ENCODE measurements at places on chromosomes 16 and 17. TPM values are rescaled to one million over a fixed set of nuclear protein-coding genes. Genes with fewer than 3 reads are reported as not detected.

GRCh38 chr17:231191-231965 is 49.9 kb upstream of the DOC2B start:
- H3K27me3 ChIP-seq: no peaks in the 10 kb centered on the region
- no peaks in the 10 kb centered on the region for H3K4me1 ChIP-seq
- H3K36me3 ChIP-seq: no peaks in the 10 kb centered on the region
- H3K4me3 ChIP-seq: no peak overlapping the region
- H3K27ac ChIP-seq: no peak overlapping the region

Gene OR3A2
- total RNA-seq: 1.1 TPM

DNA sequence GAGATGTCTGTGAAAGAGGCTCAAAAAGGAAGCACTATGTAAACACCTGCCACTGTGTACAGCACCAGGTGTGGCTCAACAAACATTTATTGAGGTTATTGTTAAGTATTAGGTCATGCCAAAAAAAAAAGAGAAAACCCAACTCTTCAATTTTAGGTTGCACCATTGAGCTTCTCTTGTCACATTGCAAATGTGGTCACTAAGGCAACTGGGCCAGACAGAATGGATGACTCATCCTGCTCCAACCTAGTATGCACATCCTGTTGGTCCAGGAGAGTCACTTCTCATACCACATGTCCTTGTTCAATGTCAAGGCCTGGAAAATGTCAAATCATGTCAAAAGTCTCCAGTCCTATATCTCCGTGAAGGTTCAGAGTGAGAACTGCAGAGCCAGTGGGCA is 25.0 kb downstream of the HOXB1 start:
- no peaks in the 10 kb centered on the region for H3K36me3 ChIP-seq
- DNase-seq: no peak
- H3K4me3 ChIP-seq: no peak overlapping the region
- no peak overlapping the region for H3K27ac ChIP-seq
- H3K4me1 ChIP-seq: no peaks in the 10 kb centered on the region
- H3K27me3 ChIP-seq: peaks cover 49% of the 10 kb centered on the region

Gene ZNF469
- total RNA-seq: 1.2 TPM

DNA sequence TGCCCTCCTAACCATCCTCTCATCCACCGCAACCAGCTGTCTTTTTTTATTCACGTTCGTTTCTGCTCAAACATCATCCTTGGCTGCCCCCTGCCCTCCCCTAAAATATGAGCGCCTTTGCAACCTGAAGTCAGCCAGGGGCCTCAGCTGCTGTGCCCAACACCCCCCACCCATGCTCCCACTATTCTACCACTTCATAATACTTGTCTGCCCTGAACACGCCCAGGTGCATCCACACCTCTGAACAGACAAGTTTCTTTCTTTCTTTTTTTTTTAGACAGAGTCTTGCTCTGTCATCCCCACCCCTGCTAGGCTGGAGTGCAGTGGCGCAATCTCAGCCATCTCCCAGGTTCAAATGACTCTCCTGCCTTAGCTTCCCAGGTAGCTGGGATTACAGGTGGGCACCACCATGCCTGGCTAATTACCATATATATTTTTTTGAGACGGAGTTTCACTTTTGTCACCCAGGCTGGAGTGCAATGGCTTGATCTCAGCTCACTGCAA is 26.9 kb downstream of the CEP295NL start:
- no peaks in the 10 kb centered on the region for H3K36me3 ChIP-seq
- peak overlapping the region; percentile 99 for H3K27ac ChIP-seq
- DNase-seq: no peak
- peaks cover 50% of the 10 kb centered on the region for H3K4me1 ChIP-seq

DNA sequence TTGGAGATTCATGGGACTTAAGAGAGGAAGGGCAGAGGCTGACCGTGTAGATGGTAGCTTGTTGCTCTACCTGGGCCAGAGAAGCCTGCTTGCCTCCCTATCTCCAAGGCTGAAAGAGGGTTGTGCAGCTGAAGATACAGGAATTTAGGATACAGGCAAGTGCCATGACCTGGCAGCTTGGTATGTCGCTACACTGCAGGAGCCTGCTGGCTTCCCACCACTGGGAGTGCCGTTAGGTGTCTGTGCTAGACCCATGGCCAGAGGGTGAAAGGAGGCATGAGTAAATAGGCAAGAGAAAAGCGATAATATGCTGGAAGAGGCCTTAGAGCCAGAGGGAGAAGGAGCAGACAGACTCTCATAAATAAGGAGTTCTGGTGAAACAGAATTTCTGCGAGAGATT is 10.6 kb downstream of the NAA60 start:
- no peak overlapping the region for H3K4me3 ChIP-seq
- H3K36me3 ChIP-seq: peaks cover 2% of the 10 kb centered on the region
- no peaks in the 10 kb centered on the region for H3K27me3 ChIP-seq

Gene NXN
- total RNA-seq: 13.4 TPM

Gene CSH1
- total RNA-seq: not detected

DNA sequence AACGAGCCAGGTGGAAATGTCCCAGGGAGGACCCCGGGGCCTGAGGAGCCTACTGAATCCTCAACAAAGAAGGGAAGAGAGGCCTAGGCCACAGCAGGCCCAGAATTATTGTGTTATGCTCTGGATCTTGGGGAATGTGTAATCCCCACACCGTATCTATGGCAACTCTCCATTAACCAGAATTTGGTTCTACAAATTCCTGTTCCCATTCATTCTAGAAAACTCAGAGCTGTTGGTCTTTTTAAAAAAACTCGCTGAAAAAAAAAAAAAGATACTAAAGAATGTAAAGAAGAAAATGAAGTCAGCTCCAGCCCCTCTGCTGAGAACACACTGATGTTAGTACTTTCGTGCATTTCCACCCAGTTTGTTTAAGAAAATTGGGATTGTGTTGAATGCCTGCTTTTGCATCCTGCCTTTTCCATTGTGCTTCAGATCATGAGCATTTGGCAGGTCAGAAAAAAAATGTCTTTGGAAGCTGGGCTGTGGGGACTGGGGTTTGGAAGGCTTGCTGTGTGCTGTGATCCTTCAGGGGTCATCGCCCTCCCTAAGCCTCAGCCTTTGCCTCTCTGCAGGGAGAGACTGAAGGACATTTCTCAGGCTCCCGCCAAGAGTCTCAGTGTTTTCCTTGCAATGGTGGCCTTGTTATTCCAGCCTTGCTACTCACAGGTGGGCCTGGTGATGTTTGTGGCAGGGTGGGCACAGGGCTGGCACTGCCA is 69.5 kb downstream of the SREBF1 start:
- no peaks in the 10 kb centered on the region for H3K36me3 ChIP-seq
- no peak for DNase-seq
- H3K4me3 ChIP-seq: no peak overlapping the region

DNA sequence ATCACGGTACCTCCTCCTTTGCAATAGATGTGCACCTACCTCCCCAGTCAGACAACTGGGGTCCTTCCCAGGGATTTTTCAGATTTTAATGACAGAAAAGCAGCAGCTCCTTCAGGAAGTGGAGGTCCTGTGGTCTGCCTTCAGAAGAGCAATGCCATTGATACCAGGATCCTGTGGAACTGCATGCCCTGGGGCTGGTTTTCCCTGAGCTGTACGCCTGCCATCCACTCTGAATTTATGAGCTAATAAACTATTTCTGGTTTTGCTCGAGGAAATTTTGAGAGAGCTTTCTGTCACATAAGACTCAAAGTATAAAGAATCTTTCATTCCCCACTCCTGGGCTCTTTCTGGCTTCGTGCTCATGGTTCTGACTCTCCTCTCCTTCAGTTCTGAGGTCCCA is 10.0 kb upstream of the CCL23 start:
- no peaks in the 10 kb centered on the region for H3K27me3 ChIP-seq
- H3K4me1 ChIP-seq: no peaks in the 10 kb centered on the region
- H3K27ac ChIP-seq: no peak overlapping the region
- no peaks in the 10 kb centered on the region for H3K36me3 ChIP-seq

- no peak overlapping the region for H3K27ac ChIP-seq
- no peaks in the 10 kb centered on the region for H3K4me1 ChIP-seq
- no peaks in the 10 kb centered on the region for H3K27me3 ChIP-seq
- H3K4me3 ChIP-seq: no peak overlapping the region
- DNase-seq: no peak
Observed at GRCh38 chr17:16158714-16159113, 56.6 kb downstream of the NCOR1 start.

Gene MMD
- 34.1 TPM for total RNA-seq

GRCh38 chr16:81692571-81692970 is 86.5 kb upstream of the PLCG2 start:
- H3K27ac ChIP-seq: peak overlapping the region; percentile 79
- no peak for DNase-seq
- H3K4me3 ChIP-seq: no peak overlapping the region
- peaks cover 28% of the 10 kb centered on the region for H3K4me1 ChIP-seq
- H3K36me3 ChIP-seq: no peaks in the 10 kb centered on the region

Gene OR1G1
- not detected for total RNA-seq

DNA sequence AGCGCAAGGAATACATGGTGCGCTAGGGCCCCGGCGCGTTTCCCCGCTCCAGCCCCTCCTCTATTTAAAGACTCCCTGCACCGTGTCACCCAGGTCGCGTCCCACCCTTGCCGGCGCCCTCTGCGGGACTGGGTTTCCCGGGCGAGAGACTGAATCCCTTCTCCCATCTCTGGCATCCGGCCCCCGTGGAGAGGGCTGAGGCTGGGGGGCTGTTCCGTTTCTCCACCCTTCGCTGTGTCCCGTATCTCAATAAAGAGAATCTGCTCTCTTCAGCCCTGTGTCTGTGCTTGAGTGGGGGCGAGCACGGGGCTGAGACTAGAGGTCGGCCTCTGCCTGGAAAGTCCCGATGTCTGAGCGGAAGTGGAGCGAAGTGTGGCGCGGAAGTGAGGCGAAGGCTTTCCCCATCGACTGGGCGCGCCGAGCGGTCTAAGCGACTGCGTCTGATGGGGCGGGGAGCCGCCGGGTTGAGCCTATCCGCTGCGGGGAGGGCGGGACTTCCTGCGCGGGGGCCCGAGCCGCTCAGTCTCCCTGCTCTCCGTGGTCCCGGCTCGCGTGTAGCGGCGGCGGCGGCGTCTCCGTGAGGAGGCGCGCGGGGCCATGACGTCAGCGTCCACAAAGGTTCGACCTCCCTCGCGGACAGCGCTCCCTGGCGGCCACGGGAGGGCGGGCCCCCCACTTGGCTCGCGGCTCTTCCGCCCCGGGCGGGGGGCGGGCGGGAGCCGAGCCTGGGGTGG is 2.0 kb downstream of the RNASEK start:
- peak overlapping the region; percentile 88 for H3K4me3 ChIP-seq
- peak overlapping the region; percentile 98 for H3K27ac ChIP-seq
- no peaks in the 10 kb centered on the region for H3K36me3 ChIP-seq
- H3K27me3 ChIP-seq: no peaks in the 10 kb centered on the region
- H3K4me1 ChIP-seq: peaks cover 46% of the 10 kb centered on the region
- peak; percentile 96 for DNase-seq

Gene TSNAXIP1
- total RNA-seq: 2.8 TPM

GRCh38 chr17:62681061-62681938 is 53.8 kb downstream of the MRC2 start:
- H3K36me3 ChIP-seq: no peaks in the 10 kb centered on the region
- no peaks in the 10 kb centered on the region for H3K4me1 ChIP-seq
- DNase-seq: no peak
- H3K27ac ChIP-seq: no peak overlapping the region

- H3K27ac ChIP-seq: no peak overlapping the region
- no peak for DNase-seq
- no peak overlapping the region for H3K4me3 ChIP-seq
- H3K4me1 ChIP-seq: peaks cover 8% of the 10 kb centered on the region
- no peaks in the 10 kb centered on the region for H3K36me3 ChIP-seq
Observed at GRCh38 chr17:60353773-60354172, 38.2 kb downstream of the USP32 start.

Gene HIC1
- total RNA-seq: 58.0 TPM

Gene SCGB1C2
- not detected for total RNA-seq

GRCh38 chr16:55056585-55057401 is 126.1 kb downstream of the IRX5 start:
- H3K27me3 ChIP-seq: no peaks in the 10 kb centered on the region
- no peaks in the 10 kb centered on the region for H3K4me1 ChIP-seq
- DNase-seq: no peak
- H3K36me3 ChIP-seq: no peaks in the 10 kb centered on the region
- H3K27ac ChIP-seq: no peak overlapping the region

Gene CLTC
- 193 TPM for total RNA-seq

Gene KRTAP2-3
- total RNA-seq: not detected

GRCh38 chr17:253091-253846 is 71.8 kb upstream of the DOC2B start:
- H3K4me3 ChIP-seq: no peak overlapping the region
- H3K27ac ChIP-seq: no peak overlapping the region
- no peaks in the 10 kb centered on the region for H3K4me1 ChIP-seq
- H3K36me3 ChIP-seq: no peaks in the 10 kb centered on the region

GRCh38 chr16:66419527-66419926 is 7.6 kb upstream of the BEAN1 start:
- H3K27me3 ChIP-seq: no peaks in the 10 kb centered on the region
- no peaks in the 10 kb centered on the region for H3K4me1 ChIP-seq
- no peak overlapping the region for H3K27ac ChIP-seq

- H3K27ac ChIP-seq: no peak overlapping the region
- H3K36me3 ChIP-seq: no peaks in the 10 kb centered on the region
- H3K27me3 ChIP-seq: no peaks in the 10 kb centered on the region
- H3K4me1 ChIP-seq: no peaks in the 10 kb centered on the region
Observed at GRCh38 chr16:68782198-68783174, 45.4 kb downstream of the CDH1 start.

GRCh38 chr17:58520843-58521430 is 6.5 kb upstream of the MTMR4 start:
- no peak for DNase-seq
- H3K27ac ChIP-seq: no peak overlapping the region
- peaks cover 47% of the 10 kb centered on the region for H3K4me1 ChIP-seq
- no peaks in the 10 kb centered on the region for H3K27me3 ChIP-seq

GRCh38 chr16:67942200-67942509 is 1.8 kb downstream of the LCAT start:
- H3K27me3 ChIP-seq: no peaks in the 10 kb centered on the region
- peaks cover 71% of the 10 kb centered on the region for H3K4me1 ChIP-seq
- H3K36me3 ChIP-seq: peaks cover 68% of the 10 kb centered on the region
- DNase-seq: no peak
- peak overlapping the region; percentile 84 for H3K27ac ChIP-seq

DNA sequence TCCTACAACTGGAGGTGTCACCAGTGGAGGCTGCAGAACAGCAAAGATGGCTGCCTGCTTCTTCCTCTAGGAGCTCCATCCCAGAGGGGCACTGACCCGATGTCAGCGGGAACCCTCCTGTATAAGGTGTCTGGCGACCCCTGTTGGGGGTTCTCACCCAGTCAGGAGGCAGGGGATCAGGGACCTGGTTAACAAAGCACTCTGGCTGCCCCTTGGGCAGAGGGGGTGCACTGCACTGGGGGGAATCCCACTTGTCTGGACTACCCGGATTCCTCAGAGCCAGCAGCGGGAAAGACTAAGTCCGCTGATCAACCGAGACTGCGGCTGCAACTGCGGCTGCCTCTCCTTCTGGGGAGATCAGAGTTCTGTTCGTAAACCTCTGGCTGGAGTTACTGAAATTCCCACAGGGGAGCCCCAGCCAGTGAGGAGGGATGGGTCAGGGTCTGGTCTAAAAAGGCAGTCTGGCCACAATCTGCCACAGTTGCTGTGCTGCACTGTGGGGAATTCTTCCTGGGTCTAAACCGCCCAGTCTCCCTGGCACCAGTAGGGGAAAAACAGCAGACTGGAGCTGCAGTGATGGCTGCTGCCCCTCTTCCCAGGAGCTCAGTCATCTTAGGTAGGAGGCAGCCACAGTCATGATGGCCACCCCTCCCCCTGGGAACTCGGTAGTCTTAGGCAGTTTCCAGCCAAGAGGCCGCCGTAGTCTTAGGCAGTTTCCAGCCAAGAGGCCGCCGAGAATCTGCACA is 213.4 kb downstream of the CYB561 start:
- no peak overlapping the region for H3K4me3 ChIP-seq
- DNase-seq: no peak
- no peak overlapping the region for H3K27ac ChIP-seq
- no peaks in the 10 kb centered on the region for H3K4me1 ChIP-seq
- H3K36me3 ChIP-seq: no peaks in the 10 kb centered on the region

GRCh38 chr17:6496640-6497441 is 52.6 kb downstream of the PIMREG start:
- H3K4me1 ChIP-seq: no peaks in the 10 kb centered on the region
- peaks cover 6% of the 10 kb centered on the region for H3K27me3 ChIP-seq
- no peaks in the 10 kb centered on the region for H3K36me3 ChIP-seq
- no peak overlapping the region for H3K27ac ChIP-seq

All from tibial nerve (tissue), 4 donors.